GOT3 (cell line): ENCODE measurements at places on chromosomes 13 and 19.

GRCh38 chr19:38692458-38693379 is 45.3 kb downstream of the ACTN4 start:
- DNase-seq: no peak

GRCh38 chr13:45411221-45411620 is 7.0 kb downstream of the SLC25A30 start:
- DNase-seq: no peak

GRCh38 chr13:40206241-40207000 is 460.0 kb downstream of the FOXO1 start:
- DNase-seq: no peak

GRCh38 chr13:97446448-97446847 is 12.5 kb downstream of the RAP2A start:
- no peak for DNase-seq

- no peak for DNase-seq
Observed at GRCh38 chr13:81140675-81141074, 799.7 kb upstream of the SPRY2 start.

DNA sequence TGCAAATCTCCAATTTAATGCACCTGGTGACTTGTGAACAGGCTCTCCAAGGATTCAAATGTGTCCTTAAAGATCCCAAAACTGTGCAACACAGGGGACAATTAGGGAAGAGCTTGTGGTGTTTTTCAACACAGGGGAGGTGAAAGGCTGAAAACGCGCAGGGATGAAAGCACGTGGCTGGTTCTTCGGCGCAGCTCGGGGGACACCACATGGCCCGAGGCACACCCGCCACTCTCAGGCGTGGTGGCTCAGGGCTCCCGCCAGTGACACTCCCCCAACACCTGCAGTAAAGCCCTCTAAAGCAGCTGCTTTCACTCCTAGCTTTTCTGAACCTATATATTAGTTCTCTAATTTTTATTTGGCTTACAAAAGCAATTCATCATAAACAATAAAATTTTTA is 91.9 kb downstream of the SPACA7 start:
- no peak for DNase-seq

DNA sequence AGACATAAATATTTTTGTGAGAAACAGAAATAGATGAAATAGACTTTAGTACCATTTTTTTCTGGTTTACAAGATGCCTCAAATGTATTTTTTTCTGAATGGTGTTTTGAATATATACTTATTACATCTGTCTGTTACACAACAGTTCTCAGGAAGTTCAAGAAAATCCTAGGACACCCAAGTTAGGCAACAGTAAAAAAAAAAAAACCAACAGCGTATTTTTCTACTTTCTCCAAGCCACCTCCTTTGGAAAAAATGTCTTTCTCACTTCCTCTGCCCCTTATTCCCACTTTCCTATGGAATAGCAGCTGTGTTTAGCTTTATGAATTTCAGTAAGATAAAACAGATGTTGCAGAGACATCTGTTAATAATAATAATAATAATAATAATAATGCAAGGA is 489.6 kb upstream of the KLF12 start:
- no peak for DNase-seq

- no peak for DNase-seq
Observed at GRCh38 chr13:71156550-71156949, 710.5 kb downstream of the DACH1 start.

- no peak for DNase-seq
Observed at GRCh38 chr19:12794971-12795381, 3.7 kb downstream of the JUNB start.

- no peak for DNase-seq
Observed at GRCh38 chr13:59672445-59672844, 491.3 kb downstream of the DIAPH3 start.

DNA sequence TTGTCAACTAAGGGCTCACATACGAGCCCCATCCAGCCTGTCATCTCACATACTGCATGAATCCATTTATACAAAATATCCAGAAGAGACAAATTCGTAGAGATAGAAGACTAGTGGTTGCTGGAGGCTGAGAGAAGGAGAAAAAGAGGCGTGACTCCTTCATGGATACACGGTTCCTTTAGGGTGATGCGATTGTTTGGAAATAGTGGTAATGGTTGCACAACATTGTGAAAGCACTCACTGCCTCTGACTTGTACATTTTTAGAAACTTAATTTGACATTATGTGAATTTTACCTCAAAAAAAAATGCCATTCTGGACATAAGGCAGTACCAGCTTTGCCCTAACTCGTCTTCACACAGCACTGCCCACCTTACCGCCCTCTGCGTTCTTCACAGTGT is 27.3 kb downstream of the IGFL1 start:
- DNase-seq: no peak

DNA sequence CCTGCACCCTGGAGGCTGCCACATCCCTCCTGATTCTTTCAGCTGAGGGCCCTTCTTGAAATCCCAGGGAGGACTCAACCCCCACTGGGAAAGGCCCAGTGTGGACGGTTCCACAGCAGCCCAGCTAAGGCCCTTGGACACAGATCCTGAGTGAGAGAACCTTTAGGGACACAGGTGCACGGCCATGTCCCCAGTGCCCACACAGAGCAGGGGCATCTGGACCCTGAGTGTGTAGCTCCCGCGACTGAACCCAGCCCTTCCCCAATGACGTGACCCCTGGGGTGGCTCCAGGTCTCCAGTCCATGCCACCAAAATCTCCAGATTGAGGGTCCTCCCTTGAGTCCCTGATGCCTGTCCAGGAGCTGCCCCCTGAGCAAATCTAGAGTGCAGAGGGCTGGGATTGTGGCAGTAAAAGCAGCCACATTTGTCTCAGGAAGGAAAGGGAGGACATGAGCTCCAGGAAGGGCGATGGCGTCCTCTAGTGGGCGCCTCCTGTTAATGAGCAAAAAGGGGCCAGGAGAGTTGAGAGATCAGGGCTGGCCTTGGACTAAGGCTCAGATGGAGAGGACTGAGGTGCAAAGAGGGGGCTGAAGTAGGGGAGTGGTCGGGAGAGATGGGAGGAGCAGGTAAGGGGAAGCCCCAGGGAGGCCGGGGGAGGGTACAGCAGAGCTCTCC is 6.9 kb upstream of the CEACAM5 start:
- DNase-seq: no peak

GRCh38 chr13:98523455-98524102 is 53.3 kb downstream of the STK24 start:
- DNase-seq: no peak

GRCh38 chr13:40149611-40150274 is 494.3 kb downstream of the COG6 start:
- DNase-seq: no peak

- no peak for DNase-seq
Observed at GRCh38 chr13:29050719-29051118, 230.6 kb downstream of the MTUS2 start.

DNA sequence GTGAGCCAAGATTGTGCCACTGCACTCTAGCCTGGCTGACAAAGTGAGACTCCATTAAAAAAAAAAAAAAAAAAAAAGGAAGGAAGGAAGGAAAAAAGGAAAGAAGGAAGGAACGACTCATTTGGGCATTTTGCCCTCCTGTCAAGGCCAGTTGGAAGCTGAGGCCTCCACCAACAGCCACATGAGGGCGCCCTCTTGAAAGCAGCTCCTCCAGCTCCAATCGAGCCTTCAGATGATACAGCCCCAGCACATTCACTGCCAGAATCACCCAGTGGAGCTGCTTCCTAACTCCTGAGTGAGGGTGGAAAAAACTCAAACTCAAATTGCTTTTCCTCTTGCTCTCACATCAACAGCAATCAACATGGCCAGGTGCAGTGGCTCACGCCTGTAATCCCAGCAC is 40.9 kb downstream of the GNG7 start:
- no peak for DNase-seq

- no peak for DNase-seq
Observed at GRCh38 chr13:77919246-77919920, 752 bp upstream of the EDNRB start.

- no peak for DNase-seq
Observed at GRCh38 chr19:53536225-53536548, 1.8 kb upstream of the ZNF331 start.

GRCh38 chr19:17109962-17110598 is 34.5 kb downstream of the MYO9B start:
- no peak for DNase-seq

GRCh38 chr19:21101521-21102242 is 19.7 kb downstream of the ZNF714 start:
- no peak for DNase-seq

DNA sequence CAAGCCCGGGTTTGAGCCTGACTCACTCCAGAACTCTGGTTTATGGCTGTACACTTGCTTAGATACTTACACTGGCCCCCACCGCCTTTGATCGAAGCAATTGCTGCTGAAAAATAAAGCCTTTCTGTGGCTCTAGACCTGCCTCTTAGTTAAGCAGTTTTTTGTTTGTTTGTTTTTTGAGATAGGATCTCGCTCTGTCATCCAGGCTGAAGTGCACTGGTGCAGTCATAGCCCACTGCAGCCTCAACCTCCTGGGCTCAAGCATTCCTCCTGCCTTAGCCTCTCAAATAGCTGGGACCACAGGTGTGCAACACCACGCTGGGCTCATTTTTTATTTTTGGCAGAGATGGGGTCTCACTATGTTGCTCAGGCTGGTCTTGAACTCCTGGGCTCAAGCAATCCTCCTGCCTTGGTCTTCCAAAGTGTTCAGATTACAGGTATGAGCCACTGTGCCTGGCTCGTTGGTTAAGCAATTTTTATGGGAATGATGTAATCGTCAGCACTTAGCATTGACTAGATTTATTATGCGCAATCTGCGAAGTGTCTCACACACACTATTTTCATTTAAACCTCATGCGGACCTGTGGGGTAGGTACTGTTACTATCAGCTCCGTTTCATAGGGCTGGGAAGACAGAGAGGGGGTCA is 22.2 kb downstream of the PPP2R1A start:
- no peak for DNase-seq

GRCh38 chr19:14149509-14149994 is 13.2 kb upstream of the ASF1B start:
- no peak for DNase-seq

DNA sequence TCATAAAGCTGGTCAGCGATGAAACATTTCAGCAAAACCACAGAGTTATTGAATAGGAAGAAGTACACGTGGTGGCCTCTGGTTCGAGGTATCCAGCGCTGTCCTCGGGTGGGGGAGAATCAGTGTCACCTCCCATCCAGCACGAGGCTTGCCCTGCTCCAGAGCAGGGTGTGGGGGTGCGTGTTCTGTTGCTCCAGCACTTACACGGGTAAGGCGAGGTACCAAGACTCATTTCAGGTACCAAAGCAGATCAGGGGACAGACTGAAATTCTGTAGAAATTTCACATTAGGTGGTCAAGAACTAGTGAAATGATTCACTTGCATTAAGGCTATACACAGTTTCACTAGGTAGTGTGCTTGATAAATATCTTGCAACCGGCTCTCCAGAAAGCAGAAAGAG is 164.2 kb upstream of the SOX1 start:
- no peak for DNase-seq

- no peak for DNase-seq
Observed at GRCh38 chr13:92473765-92474475, 752.7 kb upstream of the GPC6 start.

DNA sequence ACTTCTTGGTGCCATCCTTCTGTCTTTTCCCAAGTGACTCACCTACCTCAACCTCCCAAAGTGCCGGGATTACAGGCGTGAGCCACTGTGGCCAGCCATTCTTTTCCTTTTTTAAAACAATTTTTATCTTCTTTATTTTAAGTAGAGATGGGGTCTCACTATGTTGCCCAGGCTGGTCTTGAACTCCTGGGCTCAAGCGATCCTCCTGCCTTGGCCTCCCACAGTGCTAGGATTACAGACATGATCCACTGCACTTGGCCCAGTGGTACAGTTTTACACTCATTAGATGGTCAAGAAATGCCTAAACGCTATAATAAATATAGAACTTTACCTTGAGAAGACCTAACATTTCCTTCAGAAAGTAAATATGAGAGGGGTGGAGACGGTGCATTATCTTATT is 24.5 kb downstream of the GP6 start:
- no peak for DNase-seq

DNA sequence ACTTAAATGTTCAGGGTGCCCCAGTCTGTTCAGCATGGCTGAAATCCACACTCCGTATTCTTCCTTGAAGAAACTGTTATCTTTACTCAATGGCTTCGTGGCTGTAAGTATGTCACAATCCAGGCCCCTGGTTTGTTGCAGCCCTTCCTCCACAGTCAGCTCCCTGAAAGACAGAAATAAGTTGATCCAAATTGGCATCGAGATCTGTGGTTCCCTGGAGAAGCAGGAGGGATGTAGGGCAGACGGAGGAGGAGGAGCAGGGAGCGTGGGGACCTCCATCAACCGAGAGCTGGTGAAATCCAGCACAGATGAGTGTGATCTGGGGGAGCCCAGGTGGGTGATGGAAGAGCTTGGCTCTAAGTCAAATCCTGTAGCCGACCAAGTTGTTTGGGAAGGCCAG is 304 bp downstream of the TSPAN16 start:
- DNase-seq: no peak

GRCh38 chr13:65744836-65745235 is 1485.3 kb downstream of the PCDH9 start:
- no peak for DNase-seq

DNA sequence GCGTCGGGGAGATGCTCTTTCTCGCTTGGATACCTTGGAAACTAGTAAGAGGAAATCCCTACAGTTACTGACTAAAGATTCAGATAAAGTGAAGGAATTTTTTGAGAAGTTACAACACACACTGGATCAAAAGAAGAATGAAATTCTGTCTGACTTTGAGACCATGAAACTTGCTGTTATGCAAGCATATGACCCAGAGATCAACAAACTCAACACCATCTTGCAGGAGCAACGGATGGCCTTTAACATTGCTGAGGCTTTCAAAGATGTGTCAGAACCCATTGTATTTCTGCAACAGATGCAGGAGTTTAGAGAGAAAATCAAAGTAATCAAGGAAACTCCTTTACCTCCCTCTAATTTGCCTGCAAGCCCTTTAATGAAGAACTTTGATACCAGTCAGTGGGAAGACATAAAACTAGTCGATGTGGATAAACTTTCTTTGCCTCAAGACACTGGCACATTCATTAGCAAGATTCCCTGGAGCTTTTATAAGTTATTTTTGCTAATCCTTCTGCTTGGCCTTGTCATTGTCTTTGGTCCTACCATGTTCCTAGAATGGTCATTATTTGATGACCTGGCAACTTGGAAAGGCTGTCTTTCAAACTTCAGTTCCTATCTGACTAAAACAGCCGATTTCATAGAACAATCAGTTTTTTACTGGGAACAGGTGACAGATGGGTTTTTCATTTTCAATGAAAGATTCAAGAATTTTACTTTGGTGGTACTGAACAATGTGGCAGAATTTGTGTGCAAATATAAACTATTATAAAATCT is 2.7 kb upstream of the KCNRG start:
- DNase-seq: no peak

- no peak for DNase-seq
Observed at GRCh38 chr13:111287201-111287600, 33.2 kb upstream of the TEX29 start.

- DNase-seq: no peak
Observed at GRCh38 chr19:30780456-30780855, 408.3 kb downstream of the ZNF536 start.

DNA sequence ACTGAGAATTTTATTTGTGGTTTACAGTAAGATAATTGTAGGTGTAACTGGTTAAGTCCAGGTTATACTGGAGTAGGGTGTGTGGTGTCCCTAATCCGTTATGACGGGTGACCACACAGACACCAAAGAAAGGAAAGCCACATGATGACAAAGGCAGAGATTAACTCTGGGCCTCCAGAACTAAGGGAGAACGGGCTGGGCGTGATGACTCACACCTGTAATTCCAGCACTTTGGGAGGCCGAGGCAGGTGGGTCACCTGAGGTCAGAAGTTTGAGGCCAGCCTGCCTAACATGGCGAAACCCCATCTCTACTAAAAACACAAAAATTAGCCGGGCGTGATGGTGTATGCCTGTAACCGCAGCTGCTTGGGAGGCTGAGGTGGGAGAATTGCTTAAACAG is 10.2 kb upstream of the FUT2 start:
- DNase-seq: no peak
